BE2C (cell line): ENCODE measurements at places on chromosomes 2 and 18.

DNA sequence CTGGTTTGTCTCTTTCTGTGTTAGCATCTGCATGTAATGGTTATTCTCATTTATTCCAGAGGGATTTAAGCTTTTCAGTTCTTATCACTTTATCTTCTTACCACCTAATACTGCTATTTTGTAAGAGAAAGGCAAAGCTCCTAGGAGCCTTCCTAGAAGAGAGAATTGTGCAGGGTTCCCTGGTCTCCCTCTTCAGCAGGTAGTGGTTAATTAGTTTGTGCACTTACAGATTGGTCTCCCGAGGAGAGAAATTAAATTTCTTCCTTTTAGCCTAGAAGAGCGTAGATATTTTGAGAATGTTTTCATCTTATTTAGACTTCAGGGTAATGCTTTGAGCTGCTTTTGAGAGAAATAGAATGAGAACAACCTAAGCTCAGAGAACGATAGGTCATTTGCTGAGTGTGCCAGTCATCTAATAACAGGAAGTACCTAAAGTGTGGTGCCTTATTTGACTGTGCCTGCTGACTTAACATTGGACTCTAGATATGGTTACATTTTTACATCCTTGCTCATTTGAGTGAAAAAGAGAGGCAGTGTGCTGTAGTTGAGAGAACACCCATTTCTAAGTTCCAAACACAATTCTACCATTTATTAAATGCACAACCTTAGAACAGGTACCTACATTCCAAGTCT lies 651.4 kb downstream of the STK39 start:
- DNase-seq, result no peak

- no peak for DNase-seq
These were observed 49.6 kb downstream of the ATP9B start for GRCh38 chr18:79118797-79119196.

GRCh38 chr18:50161597-50162205 lies 33.2 kb downstream of the MYO5B start:
- no peak for DNase-seq

DNA sequence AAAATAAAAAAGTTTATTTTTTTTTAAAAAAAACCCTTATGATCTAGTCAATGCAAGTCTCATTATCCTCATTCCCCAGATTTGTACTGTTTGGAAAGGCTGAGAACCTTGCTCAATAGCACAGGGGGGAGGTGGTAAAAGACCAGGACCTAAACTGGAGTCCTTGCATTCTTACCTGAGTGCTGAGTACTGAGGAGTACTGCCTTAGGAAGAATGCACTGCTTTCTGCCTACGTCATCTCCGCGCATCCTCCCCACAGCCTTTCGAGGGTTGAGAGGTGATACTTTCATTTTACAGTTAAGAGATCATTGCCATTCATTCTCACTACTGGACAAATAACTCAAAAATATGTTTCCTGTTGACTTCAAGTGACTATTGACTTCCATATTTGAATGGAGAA lies 73.8 kb downstream of the MAP3K20 start:
- DNase-seq, result no peak

DNA sequence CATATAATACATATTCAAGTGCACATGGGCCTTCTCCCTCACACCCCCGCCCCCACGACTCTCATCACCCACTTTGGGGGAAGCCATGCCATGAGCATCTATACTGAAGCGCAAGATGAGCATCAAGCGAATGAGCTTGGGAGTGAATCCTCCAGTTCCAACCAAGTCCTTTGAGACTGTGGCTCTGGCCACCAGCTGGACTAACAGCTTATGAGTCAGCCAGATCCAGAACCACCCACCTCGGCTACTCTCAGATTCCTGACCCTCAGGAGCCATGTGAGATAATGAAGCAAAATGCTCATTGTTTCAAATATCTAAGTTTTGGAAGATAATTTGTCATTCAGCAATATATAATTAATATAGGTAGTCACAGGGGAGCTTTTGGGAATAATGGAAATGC lies 22.2 kb upstream of the IL1RL1 start:
- DNase-seq, result no peak

- DNase-seq, result no peak
These were observed 131.3 kb upstream of the GPC1 start for GRCh38 chr2:240303896-240304745.

- no peak for DNase-seq
These were observed 43.4 kb downstream of the RFX8 start for GRCh38 chr2:101431486-101431885.

DNA sequence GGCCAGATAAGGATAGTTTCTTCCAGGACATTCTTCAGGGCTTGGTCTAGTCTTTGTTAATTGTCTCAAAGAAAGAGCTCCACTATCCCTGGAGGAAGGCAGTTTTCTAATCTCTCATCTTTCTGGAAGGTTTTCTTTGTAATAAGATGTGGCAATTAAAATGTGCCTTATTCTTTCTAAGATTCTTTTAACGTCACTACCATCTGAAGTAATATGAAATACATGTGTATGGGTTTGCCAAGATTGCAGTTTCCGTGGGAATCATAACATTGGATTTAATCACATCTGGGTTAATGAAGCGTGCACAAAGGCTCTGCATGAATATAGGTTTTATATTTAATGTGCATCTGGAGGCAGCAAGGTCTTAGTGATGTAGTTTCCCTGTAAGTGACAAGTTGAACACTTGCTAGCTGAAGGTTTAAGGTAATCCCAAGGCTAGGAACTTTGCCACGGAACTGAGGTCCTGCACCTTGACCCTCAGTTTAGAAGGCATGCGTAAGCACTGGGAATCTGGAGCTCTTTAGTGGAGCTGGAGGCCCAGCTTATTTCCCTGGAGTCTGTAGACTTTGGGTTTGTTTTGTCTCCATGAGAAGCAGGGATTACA lies 25.7 kb downstream of the DIS3L2 start:
- no peak for DNase-seq

DNA sequence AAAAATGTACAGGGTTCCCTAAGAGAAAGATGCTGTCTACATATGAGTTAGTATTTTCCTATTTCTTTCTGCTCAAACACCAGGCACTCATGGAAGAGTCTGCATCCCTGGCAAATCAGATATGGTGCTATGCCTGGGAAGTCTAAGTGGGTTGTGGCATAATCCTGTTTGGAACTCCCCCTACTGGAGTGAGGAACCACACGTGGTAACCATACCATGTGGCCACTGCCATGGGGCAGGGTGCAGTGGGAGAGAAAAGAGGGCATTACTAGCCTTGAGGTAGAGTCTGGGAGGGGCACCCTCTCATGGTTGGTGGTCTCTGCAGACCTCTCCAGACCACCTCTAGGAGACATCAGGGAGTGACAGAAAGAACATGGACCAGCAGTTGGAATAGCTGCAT lies 257.9 kb upstream of the ATP5MC3 start:
- DNase-seq, result peak; percentile 41

DNA sequence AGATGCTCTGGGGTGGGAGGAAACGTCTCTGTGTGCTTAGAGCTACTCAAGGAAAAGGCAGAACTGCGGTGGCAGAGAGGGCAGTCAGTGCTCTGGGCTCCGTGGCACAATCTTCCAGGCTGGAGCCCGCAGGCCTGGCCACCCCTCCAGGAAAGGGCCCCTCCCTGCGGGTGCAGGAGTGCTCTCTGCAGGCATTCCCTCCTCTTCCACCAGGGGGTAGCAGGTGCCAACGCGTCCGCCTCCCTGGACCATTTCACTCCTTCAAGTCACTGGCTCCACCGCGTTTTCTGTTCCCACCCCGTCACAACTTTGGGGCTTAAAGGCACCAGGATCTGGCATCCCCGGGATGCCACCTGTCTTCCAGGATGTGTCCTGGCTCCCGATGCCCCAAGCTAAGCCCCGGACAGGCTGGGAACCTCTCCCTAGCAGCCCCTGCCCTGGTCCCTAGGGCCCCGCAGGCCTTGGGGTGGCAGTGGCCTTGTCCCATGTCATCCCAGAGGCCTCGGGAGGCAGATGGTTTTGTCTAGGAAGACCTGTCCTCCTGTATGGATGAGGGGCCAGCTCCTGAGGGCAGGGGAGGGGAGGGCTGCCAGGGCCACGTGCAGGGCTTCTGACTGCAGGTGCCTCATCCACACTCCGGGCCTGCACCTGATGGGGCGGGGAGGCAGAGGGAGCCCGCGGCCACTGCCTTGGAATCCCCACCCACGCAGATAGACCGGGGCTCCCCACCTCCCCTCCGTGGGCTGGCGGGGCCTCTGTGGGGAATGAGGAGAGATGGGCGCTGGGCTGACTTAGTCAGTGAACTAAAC lies 26.4 kb downstream of the KCNIP3 start:
- DNase-seq, result no peak

DNA sequence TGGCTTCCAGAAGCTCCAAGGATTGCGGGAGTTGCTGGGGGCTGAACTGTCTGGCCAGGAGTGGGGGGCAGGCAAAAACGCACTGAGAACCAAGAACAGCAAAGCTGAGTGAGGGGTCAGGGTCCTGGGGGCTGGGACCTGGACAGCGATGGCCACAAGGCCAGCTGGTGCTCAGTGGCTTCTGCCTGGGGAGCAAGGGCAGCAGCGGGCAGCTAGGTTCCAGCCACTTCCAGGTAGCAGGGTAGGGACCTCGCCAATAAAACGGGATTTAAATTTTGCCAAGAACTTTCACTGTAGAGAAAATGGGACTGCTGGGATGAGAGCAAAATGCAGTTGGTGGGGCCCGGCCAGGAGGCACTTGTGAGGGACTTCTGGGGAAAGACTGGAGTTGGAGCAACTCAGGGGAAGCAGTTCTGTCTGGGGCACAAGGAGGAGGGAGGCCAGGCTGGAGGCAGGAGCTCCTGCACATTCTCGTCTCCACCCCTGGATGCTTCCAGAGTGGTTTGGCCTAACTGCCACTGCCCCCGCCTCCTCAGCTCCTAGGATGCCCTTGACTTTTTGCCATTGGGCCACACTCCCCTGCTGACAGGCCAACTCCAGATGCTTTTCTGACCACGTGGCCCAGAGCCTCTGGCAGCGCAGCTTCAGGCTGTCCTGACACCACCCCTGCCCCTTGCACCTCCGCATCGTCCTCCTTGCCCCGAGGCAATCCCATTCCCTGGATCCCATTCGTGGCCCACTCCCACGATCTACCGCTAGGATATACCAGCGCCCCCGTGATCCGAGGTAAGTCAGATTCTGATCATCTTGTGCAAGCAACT lies 5.5 kb upstream of the CCDC74A start:
- peak; percentile 68 for DNase-seq

DNA sequence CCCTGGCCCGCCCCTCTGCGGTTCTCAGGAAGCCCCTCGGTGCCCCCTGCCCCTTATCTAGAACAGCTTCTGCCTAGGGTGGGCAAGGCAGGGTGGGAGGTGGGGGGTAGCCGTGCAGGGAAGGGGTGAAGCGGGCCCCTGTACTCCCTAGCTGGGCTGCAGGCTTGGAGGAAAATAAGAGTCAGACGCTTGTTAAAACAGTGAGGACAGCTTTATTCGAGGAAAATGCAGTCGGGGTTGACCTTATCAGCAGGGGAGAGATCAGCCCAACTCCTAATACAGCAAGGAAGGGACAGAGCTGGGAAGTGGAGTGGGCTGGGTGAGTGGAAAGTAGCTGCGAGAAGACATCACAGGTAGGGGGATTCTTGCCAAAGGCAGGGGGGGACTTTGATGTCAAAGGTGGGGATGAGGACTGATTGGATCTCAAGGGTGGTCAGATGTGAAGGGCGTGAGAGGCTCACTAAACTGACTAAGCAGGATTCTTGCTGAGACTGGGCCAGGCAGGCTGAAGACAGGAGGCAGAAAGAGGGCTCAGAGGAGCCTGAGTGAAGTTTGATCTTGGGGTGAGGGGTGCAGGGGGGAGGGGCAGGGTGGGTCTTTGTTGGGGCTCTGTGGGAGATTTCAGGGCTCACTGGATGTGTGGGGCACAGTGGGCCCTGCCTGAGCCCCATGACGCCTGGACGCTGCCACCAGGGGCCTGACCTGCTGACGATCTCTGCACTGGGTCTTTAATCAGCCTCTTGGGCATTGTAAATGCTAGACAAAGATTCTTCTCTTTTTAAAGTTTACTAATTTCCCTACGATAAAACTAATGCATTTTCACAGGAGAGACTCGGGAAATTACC lies 29.9 kb downstream of the HPCAL1 start:
- DNase-seq, result no peak

DNA sequence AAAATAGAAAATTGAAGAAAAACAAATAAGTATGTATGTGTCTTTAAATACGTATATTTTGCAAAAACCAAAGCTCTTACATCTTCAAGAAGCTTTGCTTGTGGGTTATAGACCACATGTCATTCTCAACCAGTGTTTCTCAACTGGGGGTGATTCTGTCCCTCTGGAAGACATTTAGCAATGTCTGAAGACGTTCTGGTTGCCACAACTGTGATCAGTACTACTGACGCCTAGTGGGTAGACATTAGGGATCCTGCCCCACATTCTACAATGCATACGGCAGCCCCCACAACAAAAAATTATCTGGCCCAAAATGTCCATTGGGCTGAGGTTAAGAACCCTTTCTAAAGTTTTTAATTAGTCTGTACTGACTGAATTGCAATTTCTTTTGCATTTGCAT lies 48.4 kb downstream of the UNC50 start:
- no peak for DNase-seq

- DNase-seq, result no peak
These were observed 515.2 kb upstream of the FANCL start for GRCh38 chr2:58756336-58756735.

- DNase-seq, result peak; percentile 58
These were observed 261.0 kb upstream of the CXCR4 start for GRCh38 chr2:136378712-136379595.

- DNase-seq, result no peak
These were observed 425 bp upstream of the SALL3 start for GRCh38 chr18:78979056-78979729.

GRCh38 chr2:159202568-159203071 lies 83.9 kb downstream of the WDSUB1 start:
- DNase-seq, result no peak

GRCh38 chr2:162058973-162059668 lies 14.9 kb downstream of the DPP4 start:
- no peak for DNase-seq

GRCh38 chr2:216792222-216793021 lies 67.4 kb downstream of the TNP1 start:
- DNase-seq, result peak; percentile 89

- no peak for DNase-seq
These were observed 1800.4 kb upstream of the CELF4 start for GRCh38 chr18:39365836-39366485.

GRCh38 chr2:201059961-201060755 lies 11.3 kb downstream of the HYCC2 start:
- no peak for DNase-seq

DNA sequence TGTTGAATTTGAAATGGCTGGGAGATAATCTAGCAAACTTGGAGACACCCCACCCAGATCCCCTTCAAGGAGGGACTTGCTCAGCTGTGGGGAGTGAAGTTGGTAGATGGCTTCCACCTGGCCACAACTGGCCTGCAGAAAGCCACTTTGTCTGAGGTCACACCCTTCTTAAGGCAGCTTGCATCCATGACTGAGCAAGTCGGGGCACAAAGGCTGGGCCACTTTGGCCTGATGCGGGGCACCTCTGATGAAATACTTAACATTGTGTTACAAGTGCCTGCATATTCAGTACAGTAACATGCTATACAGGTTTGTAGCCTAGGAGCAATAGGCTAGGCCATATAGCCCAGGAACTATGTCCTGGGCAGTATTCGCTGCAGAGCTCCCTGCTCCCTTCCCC lies 13.4 kb upstream of the RPL37A start:
- no peak for DNase-seq
